ENCODE measurements at places on chromosomes 16 and 17.

DNA sequence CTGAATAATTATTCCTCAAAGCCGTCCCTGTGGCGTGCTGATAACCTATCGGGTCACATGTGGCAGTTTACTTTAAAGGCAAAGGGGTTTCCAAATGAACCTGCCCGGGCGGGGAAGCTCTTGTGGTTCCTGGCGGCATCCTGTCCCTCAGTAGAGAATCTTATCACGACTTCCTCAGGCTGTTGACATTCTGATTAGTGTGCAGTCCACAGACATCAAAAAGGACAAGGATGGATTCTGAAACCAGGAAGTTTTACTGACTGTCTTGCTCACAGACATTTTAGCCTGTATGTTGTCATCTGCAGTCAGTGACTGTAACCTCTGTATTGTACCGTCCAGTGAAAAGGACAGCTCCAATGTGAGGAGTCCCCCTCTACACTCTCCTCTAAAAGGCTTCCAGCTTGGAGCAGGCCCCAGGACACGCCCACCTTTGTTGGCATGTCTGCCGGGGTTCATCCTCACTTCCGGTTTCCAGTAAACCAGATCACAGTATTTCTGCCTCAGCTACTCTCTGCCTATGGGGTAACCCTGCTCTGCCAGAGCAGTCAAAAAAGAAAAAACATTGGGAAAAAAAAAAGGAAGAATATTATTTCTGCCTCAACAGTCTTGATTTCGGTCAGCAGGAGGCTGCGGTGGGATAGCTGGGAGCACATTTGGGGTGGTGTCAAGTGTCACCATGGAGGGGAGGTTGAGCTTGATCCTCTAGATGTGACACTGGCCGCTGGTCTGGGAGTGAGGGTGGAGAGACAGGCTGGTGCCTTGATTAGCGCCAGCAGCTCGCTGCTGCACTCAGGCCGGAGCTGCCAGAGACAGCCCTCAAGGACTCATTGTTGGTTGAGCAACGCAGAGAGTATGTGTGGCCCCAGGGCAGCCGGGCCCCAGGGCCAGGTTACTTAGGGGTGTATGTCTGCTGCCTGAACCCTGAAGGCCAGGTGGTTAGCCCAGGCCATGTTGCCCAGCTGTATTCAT lies 89.0 kb upstream of the DNAH17 start:
- DNase-seq = no peak

DNA sequence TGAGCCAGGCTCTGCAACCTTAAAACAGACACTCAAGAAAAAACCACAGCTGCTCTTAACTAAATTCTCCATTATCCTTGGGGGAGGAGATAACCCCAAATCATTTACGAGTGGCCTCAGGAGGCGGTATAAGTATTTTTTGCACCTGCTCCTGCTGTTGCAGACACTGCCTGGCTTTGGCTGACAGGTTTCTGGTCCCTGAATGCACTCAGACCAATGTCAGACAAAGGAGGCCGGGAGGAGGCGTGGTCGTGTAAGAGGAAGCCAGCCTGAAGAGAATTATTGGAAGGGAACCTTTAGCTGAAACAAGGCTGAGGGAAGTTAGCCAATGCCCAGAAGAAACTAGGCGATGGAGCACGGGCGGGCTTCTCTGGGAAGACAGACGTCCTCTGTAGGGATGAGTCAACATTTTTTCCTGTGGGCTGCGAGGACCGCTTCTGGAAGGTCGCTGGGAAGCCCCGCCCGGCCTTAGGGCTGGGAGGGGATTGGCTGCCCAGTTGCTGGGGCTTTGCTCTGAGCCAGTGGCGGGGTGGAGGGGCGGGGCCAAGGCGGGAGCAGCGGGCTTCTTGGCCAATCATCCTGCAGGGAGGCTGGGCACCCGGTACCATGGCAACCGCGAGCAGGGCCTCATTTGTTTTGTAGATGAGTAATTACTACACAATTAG lies 82.3 kb downstream of the CCDC182 start:
- peak; percentile 81 for DNase-seq

DNA sequence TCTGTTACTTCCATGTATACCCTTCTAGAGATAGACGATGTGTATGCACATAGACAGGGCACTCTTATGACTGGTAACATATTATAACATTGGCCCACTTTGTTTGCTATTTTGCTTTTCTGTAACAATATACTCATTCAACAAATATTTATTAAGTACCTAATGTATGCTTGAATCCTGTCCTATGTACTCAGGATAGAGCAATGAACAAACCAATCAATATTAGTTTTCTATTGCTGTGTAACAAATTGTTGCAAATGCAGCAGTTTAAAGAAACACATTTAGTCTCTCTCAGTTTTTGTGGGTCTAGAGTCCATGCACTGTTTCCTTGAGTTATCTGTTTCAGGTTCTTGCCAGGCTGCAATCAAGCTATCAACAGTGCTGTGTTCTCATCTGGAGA lies 29.7 kb upstream of the TENT4B start:
- DNase-seq = no peak

GRCh38 chr16:66028510-66029216 lies 337.8 kb upstream of the CDH5 start:
- no peak for DNase-seq

DNA sequence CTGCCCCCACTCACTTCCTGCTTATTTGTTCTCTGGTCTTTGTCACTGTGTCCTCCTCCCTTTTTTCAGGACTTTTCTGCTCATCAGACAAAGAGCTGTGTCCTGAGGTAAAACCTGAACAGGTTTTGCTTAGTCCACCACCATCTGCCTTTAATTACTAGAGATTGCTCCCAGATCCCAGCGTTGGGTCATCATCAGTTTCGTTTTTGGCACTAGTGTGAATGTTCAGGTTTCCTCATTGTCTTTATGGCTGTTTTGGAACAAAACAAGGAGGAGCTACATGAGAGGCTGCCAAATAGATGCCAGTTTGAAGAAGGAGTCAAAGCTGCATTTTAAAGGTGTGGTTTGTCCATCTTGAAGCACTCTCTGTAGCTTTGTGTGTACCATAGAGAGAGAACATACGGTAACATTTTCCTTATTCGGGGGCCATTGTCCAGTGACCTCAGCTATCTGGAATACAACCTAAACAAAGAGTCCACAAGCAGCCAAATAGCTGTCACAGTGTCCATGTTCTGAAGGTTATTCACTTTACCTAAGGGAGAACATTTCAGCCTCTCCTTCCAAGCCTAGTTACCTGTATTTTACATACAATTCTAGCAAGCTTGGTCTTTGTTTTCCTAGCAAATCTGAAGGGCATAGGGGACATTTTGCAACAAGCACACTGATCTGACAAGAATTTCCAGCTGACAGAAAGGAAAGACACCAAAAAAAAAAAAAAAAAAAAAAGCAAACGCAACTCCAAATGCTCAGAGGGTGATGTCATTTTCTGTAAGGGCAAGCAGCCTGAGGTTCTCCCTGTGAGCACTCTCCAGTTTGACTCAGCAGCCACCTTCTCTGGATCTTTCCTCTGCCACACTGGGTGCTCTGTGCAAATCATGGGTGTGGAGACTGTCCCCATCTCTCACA lies 196.1 kb downstream of the NTN1 start:
- DNase-seq = no peak

DNA sequence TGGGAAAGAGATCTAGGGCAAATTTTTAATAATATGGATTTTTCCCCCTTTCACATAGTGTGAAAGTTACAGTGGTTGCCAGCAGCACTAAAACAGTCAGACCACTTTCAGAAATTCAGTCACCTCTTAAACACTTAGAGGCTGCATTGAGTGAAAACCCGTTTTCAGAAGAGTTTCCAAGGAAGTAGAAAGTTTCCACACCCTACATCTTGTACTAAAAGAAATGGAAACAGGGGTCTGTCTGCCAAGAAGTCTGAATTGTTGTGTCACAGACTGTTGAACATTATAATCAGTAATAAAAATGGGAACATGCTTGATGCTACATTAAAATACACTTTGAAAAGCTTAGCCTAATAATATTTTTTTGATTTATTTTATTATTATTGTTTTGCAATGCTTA lies 278.9 kb upstream of the KCNJ16 start:
- no peak for DNase-seq

GRCh38 chr17:40436636-40437035 lies 6.6 kb upstream of the IGFBP4 start:
- no peak for DNase-seq

DNA sequence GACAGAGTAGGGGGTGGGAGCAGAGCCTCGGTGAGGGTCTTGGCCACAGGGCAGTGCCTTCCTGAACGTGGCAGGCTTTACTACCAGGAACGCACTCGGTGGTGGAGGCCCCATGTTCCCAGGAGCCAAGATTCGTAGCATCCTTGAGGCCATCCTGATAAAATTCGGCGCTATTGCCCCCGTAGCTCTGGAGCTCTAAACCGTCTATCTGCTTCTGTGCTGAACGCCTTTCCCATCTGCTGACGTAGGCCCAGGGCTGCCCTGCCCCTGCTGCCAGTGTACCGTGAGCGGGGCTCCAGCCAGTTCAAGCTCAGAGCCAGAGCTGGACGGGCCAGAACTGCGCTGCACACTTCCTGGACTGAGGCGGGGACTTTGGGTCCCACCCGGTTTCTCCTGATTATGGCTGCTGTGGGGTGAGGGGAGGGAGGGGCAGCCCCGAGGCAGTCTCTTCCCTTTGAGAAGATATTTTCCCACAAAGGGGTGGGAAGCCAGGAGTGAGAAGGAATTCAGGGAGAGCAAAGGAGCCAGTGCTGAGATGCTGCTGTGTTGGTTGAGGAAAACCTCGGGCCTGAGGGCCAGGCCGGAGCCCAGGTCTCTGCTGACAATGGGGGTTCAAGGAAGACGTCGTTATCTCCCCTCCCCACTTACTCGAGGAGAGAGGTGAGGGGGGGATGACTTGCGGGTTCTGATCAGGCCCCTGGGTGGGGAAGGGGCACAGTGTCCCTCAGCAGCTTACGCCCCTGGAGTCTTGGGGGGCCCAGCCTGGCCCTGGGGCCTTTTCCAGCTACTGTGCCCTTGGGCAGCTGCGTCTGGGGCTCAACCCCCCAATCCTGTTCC lies 29.4 kb downstream of the OR1D5 start:
- DNase-seq = no peak

GRCh38 chr17:35731917-35732805 lies 722 bp downstream of the RASL10B start:
- no peak for DNase-seq

Measured in glomerular endothelial cell (primary cell).